ENCODE measurements at places on chromosomes 3 and 15. TPM values are rescaled to one million over a fixed set of nuclear protein-coding genes. Genes with fewer than 3 reads are reported as not detected.

Gene TICRR
- polyA plus RNA-seq = 4.9 TPM

GRCh38 chr15:60651101-60651500 is 172.2 kb upstream of the ICE2 start:
- no peak for DNase-seq

DNA sequence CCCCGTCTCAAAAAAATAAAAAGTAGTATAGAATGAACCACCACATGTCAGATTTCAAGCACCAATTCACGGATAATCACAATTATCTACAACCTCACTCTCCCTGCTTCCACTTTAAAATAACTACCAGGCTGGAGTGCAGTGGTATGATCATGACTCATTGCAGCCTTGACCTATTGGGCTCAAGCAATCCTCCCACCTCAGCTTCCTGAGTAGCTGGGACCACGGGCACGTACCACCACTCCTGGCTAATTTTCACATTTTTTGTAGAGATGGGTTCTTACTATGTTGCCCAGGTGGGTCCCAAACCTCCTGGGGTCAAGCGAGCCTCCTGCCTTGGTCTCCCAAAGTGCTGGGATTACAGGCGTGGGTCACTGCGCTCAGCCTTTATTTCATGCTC is 38.1 kb upstream of the LDHAL6B start:
- peak; percentile 50 for DNase-seq

Gene WNT5A
- 0.08 TPM for polyA plus RNA-seq

DNA sequence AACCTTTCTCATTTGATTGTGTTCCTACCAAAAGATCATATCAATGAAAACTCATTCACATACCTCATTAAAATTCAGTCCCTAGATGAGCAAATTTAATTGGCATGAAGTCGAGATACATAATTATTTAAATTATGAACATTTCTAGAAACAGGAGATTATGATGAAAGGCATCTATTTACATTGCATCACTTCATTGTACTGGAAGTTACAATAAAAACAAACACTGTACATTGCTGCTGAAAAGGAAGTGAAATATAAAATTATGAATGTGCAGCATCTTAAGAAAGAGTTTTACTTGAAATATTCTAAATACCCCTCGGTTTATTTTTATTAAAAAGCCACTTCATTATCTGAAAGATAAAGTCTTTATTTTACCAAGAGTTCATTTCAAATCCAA is 163.4 kb upstream of the ZNF385D start:
- DNase-seq = no peak

GRCh38 chr15:89378296-89379151 is 43.9 kb upstream of the POLG start:
- DNase-seq = no peak

- DNase-seq = no peak
Observed at GRCh38 chr15:40111888-40112287, 3.2 kb upstream of the BMF start.

Gene SPATA12
- 0.13 TPM for polyA plus RNA-seq

- peak; percentile 46 for DNase-seq
Observed at GRCh38 chr3:177944228-177944661, 592.0 kb upstream of the KCNMB2 start.

Gene PLA2G4F
- not detected for polyA plus RNA-seq
